ENCODE measurements at places on chromosomes 5 and 9.

- DNase-seq = no peak
Observed at GRCh38 chr5:124806373-124807077, 60.1 kb upstream of the ZNF608 start.

DNA sequence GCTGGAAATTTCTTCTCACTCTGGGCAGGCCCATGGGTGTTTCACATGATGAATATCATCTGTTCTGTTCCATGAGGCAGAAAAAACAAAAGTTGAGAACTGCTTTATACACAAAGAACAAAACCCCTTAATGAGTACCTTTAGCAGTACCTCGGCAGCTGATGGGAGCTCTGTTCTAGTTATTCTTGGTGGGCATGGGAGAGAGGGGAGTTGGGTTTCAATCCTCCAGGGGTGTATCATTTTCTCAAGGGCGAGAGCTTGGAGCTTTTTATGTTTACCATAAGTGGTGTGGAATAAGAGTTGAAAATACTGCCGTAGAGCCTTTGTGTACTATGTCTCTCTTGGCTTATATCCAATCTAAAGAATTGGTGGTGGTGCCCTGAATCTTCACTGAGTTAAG, 103.3 kb upstream of the ZNF608 start:
- no peak for DNase-seq

DNA sequence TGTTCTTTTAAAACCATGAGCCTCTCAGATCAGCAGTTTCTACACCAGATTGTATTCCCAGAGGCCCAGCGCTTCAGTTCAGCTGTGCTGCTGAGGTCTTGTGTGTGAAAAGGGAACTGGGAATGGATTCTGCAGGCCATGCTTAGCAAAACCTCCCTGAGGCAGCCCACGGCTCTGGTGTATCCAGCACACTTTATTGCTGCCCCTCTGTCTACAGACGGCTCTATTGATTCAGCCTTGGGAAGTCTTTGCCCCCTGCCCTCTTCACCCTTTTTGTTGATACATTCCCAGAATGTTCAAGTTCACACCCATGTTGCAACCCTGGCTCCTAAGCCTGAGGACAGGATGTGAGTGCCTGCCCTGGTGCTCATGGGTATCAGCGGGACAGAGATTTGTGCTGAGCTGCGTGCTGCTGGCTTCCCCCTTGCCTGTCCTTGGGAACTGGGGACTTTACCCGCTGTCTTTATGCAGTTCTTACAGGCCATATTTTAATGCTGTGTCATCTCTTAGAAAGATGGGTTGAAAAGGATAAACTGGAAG, 37.3 kb downstream of the ARHGAP26 start:
- DNase-seq = no peak

DNA sequence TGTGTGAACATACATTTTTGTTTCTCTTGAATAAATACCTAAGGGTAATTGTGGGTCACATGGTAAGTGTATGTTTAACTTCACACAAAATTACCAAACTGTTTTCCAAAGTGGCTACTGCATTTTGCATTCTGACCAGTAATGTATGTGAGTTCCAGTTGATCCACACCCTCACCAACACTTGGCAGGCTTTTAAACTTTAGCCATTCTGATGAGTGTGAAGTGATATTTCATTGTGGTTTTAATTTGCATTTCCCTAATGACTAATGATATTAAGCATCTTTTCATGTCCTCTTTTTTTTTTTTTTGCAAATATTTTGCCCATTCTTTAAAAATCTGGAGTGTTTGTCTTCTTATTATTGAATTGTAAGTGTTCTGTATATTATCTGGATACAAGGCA, 53.5 kb upstream of the MAST4 start:
- no peak for DNase-seq

Measured in activated CD8-positive, alpha-beta memory T cell treated with anti-CD3 and anti-CD28 coated beads, Interleukin-2, amount 50 U/mL, for 48 hours (primary cell).